ENCODE measurements at places on chromosomes 6 and 20.

- H3K4me1 ChIP-seq, result peaks cover 14% of the 10 kb centered on the region
- H3K27me3 ChIP-seq, result no peaks in the 10 kb centered on the region
- H3K4me3 ChIP-seq, result no peak overlapping the region
- no peak for DNase-seq
- H3K27ac ChIP-seq, result no peak overlapping the region
Observed at GRCh38 chr6:108616973-108617372, 56.3 kb downstream of the FOXO3 start.

DNA sequence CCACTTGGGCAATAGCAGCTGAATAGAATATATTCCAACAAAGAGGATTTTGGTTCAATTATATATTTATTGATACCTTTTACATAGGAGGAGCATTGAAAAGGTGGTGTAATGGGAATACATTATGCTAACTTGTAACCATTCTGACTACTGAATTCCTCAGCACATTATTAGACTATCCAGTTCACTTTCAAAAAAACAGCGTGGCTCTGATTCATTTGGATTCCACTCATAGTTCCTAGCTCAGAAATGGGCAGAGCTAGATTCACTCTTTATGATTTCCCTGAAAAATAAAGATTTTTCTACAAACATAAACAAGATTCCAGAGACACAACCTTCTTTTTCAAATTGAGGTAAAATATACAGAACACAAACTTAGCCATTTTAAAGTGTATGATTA is 9.2 kb upstream of the TRERF1 start:
- H3K4me1 ChIP-seq, result no peaks in the 10 kb centered on the region
- H3K27me3 ChIP-seq, result no peaks in the 10 kb centered on the region
- H3K36me3 ChIP-seq, result no peaks in the 10 kb centered on the region
- H3K27ac ChIP-seq, result no peak overlapping the region
- no peak overlapping the region for H3K4me3 ChIP-seq

- no peaks in the 10 kb centered on the region for H3K4me1 ChIP-seq
- H3K4me3 ChIP-seq, result no peak overlapping the region
- no peaks in the 10 kb centered on the region for H3K27me3 ChIP-seq
- no peak for DNase-seq
- H3K36me3 ChIP-seq, result peaks cover 6% of the 10 kb centered on the region
Observed at GRCh38 chr20:37702403-37703034, 8.7 kb downstream of the CTNNBL1 start.

DNA sequence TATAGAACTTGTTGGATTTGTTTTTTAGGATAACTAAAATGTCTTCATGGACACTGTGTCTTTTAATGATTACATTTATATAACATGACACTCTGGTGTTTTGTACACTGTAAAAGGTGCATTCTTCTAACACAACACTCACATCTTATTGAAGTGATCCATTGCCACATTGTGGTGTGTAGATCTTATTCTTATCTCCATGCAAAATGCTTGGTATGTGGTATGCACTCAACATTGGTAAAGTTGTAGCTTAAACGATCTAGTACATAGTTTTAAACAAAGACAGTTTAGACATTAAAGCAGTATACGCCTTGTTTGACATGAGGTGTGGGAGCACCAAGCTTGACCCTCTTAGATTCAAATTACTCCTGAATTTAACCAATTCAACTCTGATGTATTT is 84.7 kb downstream of the SASH1 start:
- H3K27ac ChIP-seq, result no peak overlapping the region
- H3K4me3 ChIP-seq, result no peak overlapping the region

- no peak for DNase-seq
- no peaks in the 10 kb centered on the region for H3K36me3 ChIP-seq
- no peak overlapping the region for H3K4me3 ChIP-seq
- H3K4me1 ChIP-seq, result peaks cover 21% of the 10 kb centered on the region
- H3K27ac ChIP-seq, result no peak overlapping the region
Observed at GRCh38 chr6:81766482-81767069, 14.1 kb upstream of the TENT5A start.

DNA sequence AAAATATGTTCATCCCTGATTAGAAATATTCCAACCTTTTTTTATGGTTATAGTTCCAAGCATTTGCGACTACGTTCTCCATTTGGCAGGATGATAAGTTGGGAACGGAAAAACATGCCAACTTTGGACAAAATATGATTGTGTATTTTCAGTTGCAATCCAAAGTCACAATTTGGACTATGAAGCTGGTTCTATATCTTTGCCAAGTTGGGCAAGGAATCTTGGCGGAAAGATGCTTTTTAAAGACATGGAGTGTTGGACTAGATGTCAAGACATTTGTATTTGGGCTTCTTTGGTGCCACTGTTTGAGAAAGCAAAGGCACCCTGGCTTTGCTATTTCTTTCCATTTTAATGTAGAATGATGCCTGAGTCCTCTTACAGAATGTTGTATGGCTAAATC is 33.3 kb upstream of the JAG1 start:
- H3K4me1 ChIP-seq, result peaks cover 25% of the 10 kb centered on the region
- DNase-seq, result no peak
- no peak overlapping the region for H3K27ac ChIP-seq

DNA sequence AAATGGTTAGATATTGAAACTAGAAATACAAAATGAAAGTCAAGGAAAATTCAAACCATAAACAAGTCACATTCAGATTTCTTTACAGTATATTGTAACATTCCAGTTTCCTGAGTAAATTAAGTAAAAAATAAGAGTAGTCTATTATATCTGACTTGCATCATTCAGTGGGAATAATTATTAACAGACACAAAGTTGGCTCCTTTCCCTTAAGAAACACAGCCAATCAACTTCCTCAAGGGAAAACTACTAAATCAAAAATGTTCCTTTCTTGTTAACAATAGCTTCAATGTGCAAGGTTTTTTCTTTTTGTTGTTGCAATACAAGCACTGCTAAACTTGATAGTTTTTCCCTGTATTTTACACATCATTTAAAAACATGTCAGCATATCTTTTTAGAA is 33.2 kb downstream of the DNAAF9 start:
- no peak overlapping the region for H3K27ac ChIP-seq
- no peak overlapping the region for H3K4me3 ChIP-seq
- no peaks in the 10 kb centered on the region for H3K27me3 ChIP-seq
- H3K4me1 ChIP-seq, result peaks cover 5% of the 10 kb centered on the region

DNA sequence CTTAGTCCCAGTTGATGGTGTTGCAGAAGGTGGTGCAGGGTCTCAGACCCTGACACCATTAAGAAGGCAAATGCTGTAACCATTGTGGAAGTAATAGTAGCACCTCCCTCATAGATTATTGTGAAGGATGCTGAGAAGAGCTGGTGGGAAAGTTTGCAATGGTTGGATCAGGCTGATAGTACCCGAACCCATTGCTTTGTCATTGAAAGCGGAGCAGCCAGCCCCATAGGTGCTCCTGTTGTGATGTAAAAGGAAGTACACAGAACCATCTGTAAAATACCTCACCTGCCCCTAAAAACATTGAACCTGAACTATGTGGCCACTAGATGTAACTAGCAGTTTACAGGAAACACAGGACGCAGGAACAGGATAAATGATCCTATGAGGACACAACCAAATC is 31.5 kb downstream of the RIOK1 start:
- no peaks in the 10 kb centered on the region for H3K4me1 ChIP-seq
- H3K4me3 ChIP-seq, result no peak overlapping the region
- no peaks in the 10 kb centered on the region for H3K27me3 ChIP-seq
- H3K27ac ChIP-seq, result no peak overlapping the region

GRCh38 chr6:112031960-112032359 is 21.9 kb upstream of the CCN6 start:
- H3K36me3 ChIP-seq, result no peaks in the 10 kb centered on the region
- no peak overlapping the region for H3K27ac ChIP-seq
- H3K4me1 ChIP-seq, result peaks cover 32% of the 10 kb centered on the region
- no peaks in the 10 kb centered on the region for H3K27me3 ChIP-seq

DNA sequence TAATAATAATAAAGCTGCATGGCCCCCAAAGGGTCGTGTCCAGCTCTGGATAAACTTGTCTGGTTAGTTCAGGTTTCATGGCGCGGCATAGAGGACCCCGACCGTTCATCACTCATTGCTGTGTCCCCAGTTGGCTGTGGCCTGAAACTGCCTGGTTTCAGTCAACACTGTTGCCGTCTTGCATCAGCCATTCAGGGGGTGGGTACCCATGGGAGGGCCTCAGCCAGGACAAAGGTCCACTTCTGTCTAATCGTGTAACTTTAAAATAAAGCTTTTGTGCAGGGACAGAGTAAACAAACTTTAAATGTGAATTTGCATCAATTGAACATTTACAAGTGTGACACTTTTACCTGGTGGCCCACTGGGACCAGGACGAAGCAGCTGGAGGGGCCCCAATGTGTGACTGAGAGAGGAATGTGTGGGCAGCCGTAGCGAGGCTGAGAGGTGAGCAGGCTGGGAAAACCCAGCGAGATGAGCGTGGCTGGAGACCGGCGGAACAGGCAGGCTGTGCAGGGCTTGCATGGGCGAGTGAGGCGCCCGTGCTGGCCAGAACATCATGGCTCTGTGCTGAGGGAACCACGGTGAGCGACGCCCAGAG is 22.3 kb upstream of the UNC93A start:
- no peak overlapping the region for H3K4me3 ChIP-seq
- H3K27me3 ChIP-seq, result no peaks in the 10 kb centered on the region
- H3K4me1 ChIP-seq, result peaks cover 36% of the 10 kb centered on the region
- no peaks in the 10 kb centered on the region for H3K36me3 ChIP-seq
- DNase-seq, result no peak
